ENCODE measurements at places on chromosomes 12 and 14. TPM values are rescaled to one million over a fixed set of nuclear protein-coding genes. Genes with fewer than 3 reads are reported as not detected.

GRCh38 chr14:61599942-61600341, 95.4 kb upstream of the HIF1A start:
- no peaks in the 10 kb centered on the region for H3K27me3 ChIP-seq
- no peak overlapping the region for H3K4me3 ChIP-seq
- H3K27ac ChIP-seq = no peak overlapping the region
- H3K36me3 ChIP-seq = no peaks in the 10 kb centered on the region
- H3K4me1 ChIP-seq = peaks cover 29% of the 10 kb centered on the region

DNA sequence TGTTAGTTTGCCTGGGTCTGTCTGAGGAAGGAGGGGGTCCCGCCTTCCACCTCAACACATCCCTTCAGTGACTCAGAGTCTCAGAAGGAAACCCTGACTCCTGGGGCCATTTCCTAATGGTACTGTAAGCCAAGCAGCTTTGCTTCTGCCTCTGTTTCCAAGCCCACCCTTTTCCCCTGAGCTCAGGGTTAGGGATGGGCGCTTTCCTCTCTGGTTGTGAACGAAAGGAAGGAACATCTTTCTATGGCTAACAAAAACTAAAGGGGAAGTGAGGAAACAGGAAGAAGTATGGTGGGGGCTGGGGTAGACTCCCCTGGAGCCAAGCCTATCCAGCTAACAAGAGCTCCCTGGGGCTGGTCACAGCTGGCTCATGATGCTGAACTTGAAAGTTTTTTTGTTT, 11.6 kb upstream of the UNC119B start:
- no peak overlapping the region for H3K4me3 ChIP-seq
- no peak for DNase-seq
- H3K36me3 ChIP-seq = peaks cover 52% of the 10 kb centered on the region
- H3K27me3 ChIP-seq = no peaks in the 10 kb centered on the region
- no peak overlapping the region for H3K27ac ChIP-seq

- no peaks in the 10 kb centered on the region for H3K27me3 ChIP-seq
- peaks cover 34% of the 10 kb centered on the region for H3K36me3 ChIP-seq
- no peak for DNase-seq
These were observed 165.5 kb downstream of the ANO6 start for GRCh38 chr12:45381351-45381750.

GRCh38 chr14:81235096-81235495, 14.3 kb upstream of the GTF2A1 start:
- H3K36me3 ChIP-seq = no peaks in the 10 kb centered on the region

Gene ARHGAP9
- 0.90 TPM for total RNA-seq

Gene INHBC
- total RNA-seq = 0.31 TPM
